Activated naive CD8-positive, alpha-beta T cell treated with anti-CD3 and anti-CD28 coated beads, Interleukin-2, amount 50 U/mL, for 16 hours (primary cell): ENCODE measurements at places on chromosomes 6 and 20.

GRCh38 chr20:11499101-11499634 is 418.5 kb upstream of the BTBD3 start:
- DNase-seq = no peak

- DNase-seq = no peak
These were observed 266.9 kb downstream of the UST start for GRCh38 chr6:149013586-149014344.

GRCh38 chr6:33694401-33694931 is 17.0 kb downstream of the UQCC2 start:
- DNase-seq = peak; percentile 19

GRCh38 chr6:166769648-166770047 is 142.6 kb upstream of the RPS6KA2 start:
- no peak for DNase-seq

- DNase-seq = no peak
These were observed 45.9 kb upstream of the NOP56 start for GRCh38 chr20:2606507-2607006.

DNA sequence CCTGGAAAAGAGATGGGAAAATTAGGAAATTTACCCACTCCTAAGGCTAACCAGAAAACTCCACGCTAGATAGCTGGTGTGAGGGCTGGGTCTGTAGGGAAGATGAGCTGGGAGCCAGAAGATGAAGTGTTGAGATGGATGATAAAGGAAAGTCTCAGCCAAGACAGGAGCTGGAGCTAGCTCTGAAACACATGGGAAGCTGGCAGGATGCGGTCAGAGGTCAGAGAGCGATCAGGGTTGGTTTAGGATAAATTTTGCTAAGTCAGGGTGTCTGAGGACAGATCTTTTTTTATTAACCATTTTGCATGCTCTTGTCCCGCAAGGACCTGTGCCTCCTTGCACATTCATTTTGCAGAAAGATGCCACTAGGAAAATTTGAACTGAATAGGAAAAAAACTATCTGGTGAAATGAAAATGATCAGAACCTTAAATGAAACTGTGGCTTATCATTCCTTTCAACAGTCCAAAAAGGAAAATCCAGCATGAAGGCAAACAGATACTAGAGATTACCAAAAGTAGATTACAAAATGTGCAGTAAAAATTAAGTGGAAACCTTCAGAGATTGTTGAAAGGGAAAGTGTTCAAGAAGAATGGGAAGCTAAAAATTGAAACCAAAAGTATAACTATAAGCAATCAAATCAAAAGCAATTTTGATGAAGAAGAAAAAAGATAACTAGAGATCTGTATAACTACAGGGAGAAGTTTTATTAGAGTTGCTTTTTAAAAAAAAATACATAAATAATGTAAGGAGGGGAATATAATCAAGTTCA is 10.7 kb upstream of the EDN1 start:
- DNase-seq = no peak

DNA sequence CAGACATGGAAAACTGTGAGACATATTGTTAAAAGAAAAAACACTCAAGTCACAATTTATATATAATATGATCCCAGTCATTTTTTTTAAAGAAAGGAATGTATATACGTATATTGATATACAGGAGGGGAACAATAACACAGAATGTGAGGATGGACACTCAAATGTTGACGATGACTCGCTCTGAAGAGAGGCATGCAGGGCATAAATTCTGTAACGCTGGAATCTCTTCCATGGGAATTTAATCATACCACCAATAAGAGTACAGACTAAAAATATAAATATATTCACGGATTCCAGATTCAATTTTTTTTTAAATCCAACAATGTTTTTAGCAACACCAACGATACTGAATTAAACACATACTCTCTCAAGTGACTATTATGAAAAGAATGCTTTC is 106.9 kb upstream of the CCDC28A start:
- DNase-seq = no peak

DNA sequence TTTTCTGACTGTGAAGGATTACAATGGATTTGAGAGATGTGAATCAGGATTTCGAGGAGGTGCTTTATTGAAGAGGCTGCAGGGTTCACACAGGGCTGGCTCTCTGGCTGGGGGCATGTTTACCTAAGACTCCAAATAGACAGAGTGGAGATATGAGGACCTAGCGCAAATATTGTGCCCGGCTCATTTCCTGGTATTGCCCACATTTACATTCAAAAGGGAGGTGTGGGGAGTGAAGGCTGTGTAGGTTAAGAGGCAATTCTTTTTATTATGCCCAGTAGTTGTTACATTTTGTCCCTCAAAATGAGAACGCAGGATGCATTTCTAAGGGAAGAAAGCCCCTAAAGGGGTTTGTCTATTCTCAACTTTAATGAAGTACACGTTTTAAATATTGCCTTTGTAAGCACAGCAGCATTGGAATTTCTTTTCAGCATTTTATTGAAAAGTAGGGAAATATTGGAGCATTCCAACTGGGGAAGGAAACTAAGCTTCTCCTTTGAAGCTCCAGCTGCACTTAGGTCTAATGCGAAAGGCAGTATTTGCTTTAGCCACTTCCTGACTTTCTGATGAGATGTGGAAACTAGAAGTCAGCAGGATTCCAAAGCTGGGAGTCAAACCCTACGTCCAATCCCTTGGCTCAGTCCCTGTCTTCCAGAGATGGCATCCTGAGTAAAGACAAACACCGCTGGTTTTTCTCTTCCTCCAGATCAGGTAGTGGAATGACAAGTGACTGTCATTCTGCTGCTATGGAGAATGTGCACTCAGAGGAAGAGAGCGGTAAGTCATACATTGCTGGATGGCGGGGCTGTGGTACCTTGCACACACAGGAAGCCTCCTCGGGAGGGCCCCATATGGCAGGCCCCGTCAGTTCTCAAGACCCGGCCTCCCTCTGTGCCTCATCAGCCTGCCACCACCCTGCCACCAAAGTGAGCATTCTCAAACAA is 70.7 kb downstream of the MYB start:
- DNase-seq = no peak

- no peak for DNase-seq
These were observed 205.0 kb upstream of the EPHA7 start for GRCh38 chr6:93624408-93624807.

GRCh38 chr6:105869835-105870440 is 216.2 kb upstream of the PRDM1 start:
- no peak for DNase-seq

DNA sequence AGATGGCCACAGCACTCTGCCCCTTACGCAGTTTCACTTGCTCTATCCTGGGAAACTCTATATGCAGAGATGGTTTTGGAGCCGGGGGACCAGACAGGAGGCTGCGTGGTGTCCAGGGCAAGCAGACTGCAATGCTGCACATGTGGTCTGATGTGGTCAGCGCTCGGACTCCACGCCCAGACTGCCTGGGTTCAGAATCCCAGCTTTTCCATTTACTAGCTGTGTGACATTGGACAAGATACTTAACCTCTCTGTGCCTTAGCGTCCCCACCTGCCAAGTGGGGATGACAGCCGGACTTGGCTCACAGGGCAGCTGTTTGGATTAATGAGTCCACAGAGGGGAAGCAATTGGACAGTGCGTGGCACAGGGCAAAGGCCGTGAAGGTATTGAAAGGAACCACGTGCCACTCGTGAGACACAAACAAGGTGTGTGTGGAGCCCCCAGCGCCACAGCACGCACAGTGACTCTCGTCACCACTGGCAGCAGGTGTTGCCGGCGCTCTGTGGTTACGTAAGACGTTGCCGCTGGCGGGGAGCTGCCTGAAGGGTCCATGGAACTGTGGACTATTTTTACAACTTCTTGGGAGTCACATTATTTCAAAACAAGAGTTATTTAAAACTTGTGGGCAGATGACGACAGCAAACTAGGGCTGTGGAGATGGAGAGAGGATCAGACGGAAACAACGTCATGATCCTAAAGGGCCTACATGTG is 201.4 kb downstream of the PREX1 start:
- DNase-seq = no peak

GRCh38 chr6:7147051-7147671 is 39.4 kb downstream of the RREB1 start:
- no peak for DNase-seq

DNA sequence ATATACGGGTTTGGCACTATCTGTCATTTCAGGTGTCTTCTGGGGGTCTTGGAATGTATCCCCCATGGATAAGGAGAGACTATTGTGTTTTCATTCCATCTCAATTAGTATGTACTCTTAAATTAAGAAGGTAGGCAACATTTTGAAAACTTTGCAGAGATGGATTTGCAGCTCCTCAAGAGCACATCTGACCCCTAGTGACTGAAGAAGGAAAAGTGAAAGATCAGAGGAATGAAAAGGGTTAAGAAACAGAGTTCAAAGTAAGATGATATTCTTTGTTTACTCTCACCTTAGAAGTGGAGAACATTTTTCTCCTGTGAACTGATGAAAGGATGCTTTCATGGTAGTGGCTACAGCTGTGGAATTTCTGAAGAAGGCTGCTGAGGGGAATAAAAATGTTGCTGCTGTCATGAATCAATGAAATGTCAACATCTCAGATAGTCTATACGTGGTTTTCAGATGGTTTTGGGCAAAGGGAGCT is 41.5 kb downstream of the SH3BGRL2 start:
- no peak for DNase-seq

DNA sequence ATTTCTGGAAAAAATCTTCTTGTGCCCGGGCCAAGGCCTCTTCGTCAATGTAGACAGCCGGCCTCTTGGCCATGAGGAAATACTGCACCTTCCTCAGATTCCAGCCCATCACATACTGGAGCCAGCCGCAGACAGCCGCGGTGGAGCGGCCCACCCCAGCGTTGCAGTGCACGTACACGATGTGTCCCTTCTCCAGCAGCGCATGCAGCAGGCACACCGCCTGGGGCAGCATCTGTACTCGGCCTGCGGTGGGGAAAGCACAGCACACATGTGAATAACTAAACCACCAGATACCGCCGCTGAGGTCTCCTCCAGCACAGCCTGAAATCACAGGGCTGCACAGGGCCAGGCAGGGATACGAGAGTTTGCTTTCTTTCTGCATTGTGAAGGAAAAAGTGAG is 107.9 kb downstream of the EPM2A start:
- no peak for DNase-seq

- DNase-seq = no peak
These were observed 15.3 kb downstream of the PPARD start for GRCh38 chr6:35357677-35358076.

- no peak for DNase-seq
These were observed 11.4 kb downstream of the EMILIN3 start for GRCh38 chr20:41355192-41355591.

- no peak for DNase-seq
These were observed 95.8 kb downstream of the BANF2 start for GRCh38 chr20:17795501-17796071.

- DNase-seq = no peak
These were observed 99.0 kb downstream of the CLIC5 start for GRCh38 chr6:45916692-45917091.
